Calu3 (cell line): ENCODE measurements at places on chromosomes 4 and X. TPM values are rescaled to one million over a fixed set of nuclear protein-coding genes. Genes with fewer than 3 reads are reported as not detected.

DNA sequence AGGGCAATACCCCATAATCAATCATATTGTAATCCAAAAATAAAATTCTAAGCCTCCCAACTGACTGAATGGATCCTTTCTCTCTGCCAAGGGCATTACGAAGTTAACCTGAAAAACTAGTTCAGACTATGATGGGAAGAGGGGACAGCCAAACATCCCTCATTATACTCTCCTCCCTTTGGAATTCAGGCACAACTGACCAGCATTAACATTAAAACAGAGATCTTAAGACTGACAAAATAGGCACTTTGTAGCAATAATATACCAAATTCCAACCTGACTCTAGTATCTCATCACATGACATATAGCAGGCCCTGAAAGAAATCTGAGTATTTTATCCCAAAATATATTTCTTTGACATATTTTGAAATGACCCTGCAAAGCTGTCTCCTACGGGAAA is 55.0 kb upstream of the SPP1 start:
- no peak overlapping the region for H3K27ac ChIP-seq
- no peaks in the 10 kb centered on the region for H3K36me3 ChIP-seq
- DNase-seq = no peak

- no peak for DNase-seq
- no peaks in the 10 kb centered on the region for H3K36me3 ChIP-seq
- peaks cover 31% of the 10 kb centered on the region for H3K4me1 ChIP-seq
- no peaks in the 10 kb centered on the region for H3K27me3 ChIP-seq
- no peak overlapping the region for H3K27ac ChIP-seq
- H3K4me3 ChIP-seq = no peak overlapping the region
These were observed 231.7 kb upstream of the PGRMC2 start for GRCh38 chr4:128519163-128519830.

EDNRA gene
- total RNA-seq = 0.29 and 0.71 TPM in 2 replicates

GRCh38 chr4:10596586-10597290 is 87.8 kb downstream of the CLNK start:
- no peak for DNase-seq
- H3K4me1 ChIP-seq = no peaks in the 10 kb centered on the region
- no peak overlapping the region for H3K4me3 ChIP-seq
- H3K36me3 ChIP-seq = no peaks in the 10 kb centered on the region

- H3K4me1 ChIP-seq = no peaks in the 10 kb centered on the region
- H3K27me3 ChIP-seq = peaks cover 21% of the 10 kb centered on the region
- no peak overlapping the region for H3K4me3 ChIP-seq
These were observed 124.8 kb downstream of the HMX1 start for GRCh38 chr4:8746523-8747466.

DNA sequence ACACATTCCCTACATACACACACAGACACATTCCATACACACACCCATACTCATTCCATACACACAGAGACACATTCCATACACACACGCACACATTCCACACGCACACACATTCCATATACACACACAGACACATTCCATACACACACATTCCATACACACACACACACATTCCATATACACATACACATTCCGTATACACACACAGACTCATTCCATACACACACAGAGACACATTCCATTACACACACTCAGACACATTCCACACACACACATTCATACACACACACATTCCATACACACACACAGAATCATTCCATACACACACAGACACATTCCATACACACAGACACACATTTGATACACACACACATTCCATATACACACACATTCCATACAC is 15.2 kb downstream of the LINC00632 start:
- no peaks in the 10 kb centered on the region for H3K36me3 ChIP-seq
- no peaks in the 10 kb centered on the region for H3K27me3 ChIP-seq
- H3K4me3 ChIP-seq = no peak overlapping the region
- H3K27ac ChIP-seq = no peak overlapping the region

- peak overlapping the region; percentile 39 for H3K4me3 ChIP-seq
- no peaks in the 10 kb centered on the region for H3K27me3 ChIP-seq
- no peak for DNase-seq
These were observed 65.9 kb downstream of the WWC2 start for GRCh38 chr4:183164963-183165362.

MTTP gene
- total RNA-seq = 0.22 TPM in 1 of 2 replicates, not detected in the other

- H3K4me1 ChIP-seq = no peaks in the 10 kb centered on the region
- H3K36me3 ChIP-seq = no peaks in the 10 kb centered on the region
- no peak overlapping the region for H3K27ac ChIP-seq
- H3K4me3 ChIP-seq = no peak overlapping the region
These were observed 429.9 kb downstream of the AFF2 start for GRCh38 chrX:148930206-148930729.

DNA sequence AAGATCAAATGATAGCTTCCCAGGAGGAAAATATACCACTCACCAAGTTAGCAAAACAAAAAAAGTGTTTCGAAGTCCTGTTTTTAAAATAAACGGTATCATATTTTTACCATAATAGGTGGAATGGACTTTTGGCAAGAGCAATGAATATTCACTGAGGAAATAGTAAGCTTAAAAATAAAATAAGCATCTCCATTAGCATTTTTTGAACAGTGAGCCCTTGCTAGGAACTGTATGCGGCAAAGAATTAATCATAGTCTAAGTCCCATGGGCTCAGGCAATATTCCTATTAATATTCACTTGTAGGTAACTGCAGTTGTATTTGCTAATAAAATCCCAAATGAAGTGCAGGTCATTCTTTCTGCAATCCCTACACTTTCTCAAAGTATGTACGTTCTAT is 191.7 kb upstream of the GABRA2 start:
- H3K4me3 ChIP-seq = no peak overlapping the region
- H3K36me3 ChIP-seq = no peaks in the 10 kb centered on the region
- H3K27me3 ChIP-seq = no peaks in the 10 kb centered on the region
- no peak overlapping the region for H3K27ac ChIP-seq

SLC9A6 gene
- 19.7 and 21.7 TPM in 2 replicates for total RNA-seq

PROM1 gene
- total RNA-seq = 43.8 and 73.9 TPM in 2 replicates

GRCh38 chr4:151888367-151888866 is 127.6 kb upstream of the GATB start:
- no peak overlapping the region for H3K4me3 ChIP-seq
- no peaks in the 10 kb centered on the region for H3K4me1 ChIP-seq
- no peak overlapping the region for H3K27ac ChIP-seq
- DNase-seq = no peak
- no peaks in the 10 kb centered on the region for H3K36me3 ChIP-seq

PKD2 gene
- total RNA-seq = 30.4 and 31.6 TPM in 2 replicates

- no peaks in the 10 kb centered on the region for H3K4me1 ChIP-seq
- no peak overlapping the region for H3K4me3 ChIP-seq
- DNase-seq = no peak
- H3K27ac ChIP-seq = no peak overlapping the region
These were observed 195.9 kb downstream of the OR13H1 start for GRCh38 chrX:131739823-131740222.

DNA sequence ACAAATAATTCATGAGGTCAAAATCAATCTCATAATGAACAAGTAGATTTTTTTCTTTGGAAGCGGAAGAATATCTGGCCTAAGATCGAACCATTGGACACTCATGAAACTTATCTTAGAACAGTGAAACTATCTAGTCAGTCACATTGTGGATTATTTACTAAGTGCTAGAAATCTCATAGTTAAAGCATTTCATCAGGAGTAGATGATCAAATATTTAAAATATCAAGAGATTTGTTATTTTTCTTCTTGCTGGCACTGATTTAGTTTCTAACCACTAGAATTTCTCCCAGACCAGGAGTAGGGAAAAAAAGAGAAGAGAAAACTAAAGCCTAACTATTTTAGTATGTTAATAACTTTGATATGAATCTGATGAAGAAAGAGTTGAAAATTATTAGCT is 105.5 kb downstream of the SHROOM3 start:
- no peak for DNase-seq
- no peaks in the 10 kb centered on the region for H3K36me3 ChIP-seq
- H3K27ac ChIP-seq = no peak overlapping the region
- H3K4me3 ChIP-seq = no peak overlapping the region

DNA sequence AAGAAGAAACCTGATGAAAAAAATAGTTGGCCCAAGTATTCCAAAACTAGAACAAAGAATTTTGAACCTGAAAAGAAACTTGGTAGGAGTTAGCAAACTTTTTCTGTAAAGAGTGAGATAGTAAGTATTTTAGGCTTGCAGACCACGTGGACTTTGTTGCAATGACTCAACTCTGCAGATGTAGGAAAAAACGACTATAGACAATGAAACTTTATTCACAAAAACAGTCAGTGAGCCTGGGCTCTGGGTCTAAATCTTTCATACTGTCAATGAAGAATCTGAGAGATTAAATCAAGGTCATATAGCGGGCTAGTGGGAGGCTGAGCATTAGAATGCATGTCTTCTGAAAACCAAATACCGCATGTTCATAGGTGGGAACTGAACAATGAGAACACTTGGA is 23.0 kb downstream of the SH3D19 start:
- no peak overlapping the region for H3K4me3 ChIP-seq
- H3K27ac ChIP-seq = no peak overlapping the region
- H3K27me3 ChIP-seq = no peaks in the 10 kb centered on the region
- no peaks in the 10 kb centered on the region for H3K36me3 ChIP-seq
- H3K4me1 ChIP-seq = no peaks in the 10 kb centered on the region
- no peak for DNase-seq

CYLC1 gene
- total RNA-seq = not detected in 2 replicates

- H3K36me3 ChIP-seq = no peaks in the 10 kb centered on the region
- no peaks in the 10 kb centered on the region for H3K27me3 ChIP-seq
- H3K4me3 ChIP-seq = no peak overlapping the region
These were observed 177.3 kb downstream of the PABPC4L start for GRCh38 chr4:134024251-134024650.

STOX2 gene
- total RNA-seq = 7.1 and 10.0 TPM in 2 replicates

- no peak overlapping the region for H3K4me3 ChIP-seq
- no peaks in the 10 kb centered on the region for H3K36me3 ChIP-seq
- H3K27ac ChIP-seq = no peak overlapping the region
- H3K27me3 ChIP-seq = peaks cover 12% of the 10 kb centered on the region
- no peak for DNase-seq
These were observed 169.4 kb downstream of the RNF150 start for GRCh38 chr4:140963883-140964282.

- no peaks in the 10 kb centered on the region for H3K27me3 ChIP-seq
- H3K4me1 ChIP-seq = peaks cover 14% of the 10 kb centered on the region
- H3K36me3 ChIP-seq = peaks cover 1% of the 10 kb centered on the region
- DNase-seq = no peak
- H3K27ac ChIP-seq = no peak overlapping the region
- H3K4me3 ChIP-seq = no peak overlapping the region
These were observed 189.5 kb downstream of the APBB2 start for GRCh38 chr4:41024556-41025491.

- no peak for DNase-seq
- no peaks in the 10 kb centered on the region for H3K27me3 ChIP-seq
- no peak overlapping the region for H3K27ac ChIP-seq
- no peaks in the 10 kb centered on the region for H3K36me3 ChIP-seq
- no peaks in the 10 kb centered on the region for H3K4me1 ChIP-seq
- H3K4me3 ChIP-seq = no peak overlapping the region
These were observed 106.6 kb upstream of the NRK start for GRCh38 chrX:105715746-105716145.

TLR6 gene
- 0.68 and 0.73 TPM in 2 replicates for total RNA-seq

- H3K4me3 ChIP-seq = no peak overlapping the region
- no peaks in the 10 kb centered on the region for H3K4me1 ChIP-seq
- no peaks in the 10 kb centered on the region for H3K36me3 ChIP-seq
- H3K27ac ChIP-seq = no peak overlapping the region
- no peak for DNase-seq
- no peaks in the 10 kb centered on the region for H3K27me3 ChIP-seq
These were observed 108.0 kb downstream of the SLIT2 start for GRCh38 chr4:20359692-20360091.

DNA sequence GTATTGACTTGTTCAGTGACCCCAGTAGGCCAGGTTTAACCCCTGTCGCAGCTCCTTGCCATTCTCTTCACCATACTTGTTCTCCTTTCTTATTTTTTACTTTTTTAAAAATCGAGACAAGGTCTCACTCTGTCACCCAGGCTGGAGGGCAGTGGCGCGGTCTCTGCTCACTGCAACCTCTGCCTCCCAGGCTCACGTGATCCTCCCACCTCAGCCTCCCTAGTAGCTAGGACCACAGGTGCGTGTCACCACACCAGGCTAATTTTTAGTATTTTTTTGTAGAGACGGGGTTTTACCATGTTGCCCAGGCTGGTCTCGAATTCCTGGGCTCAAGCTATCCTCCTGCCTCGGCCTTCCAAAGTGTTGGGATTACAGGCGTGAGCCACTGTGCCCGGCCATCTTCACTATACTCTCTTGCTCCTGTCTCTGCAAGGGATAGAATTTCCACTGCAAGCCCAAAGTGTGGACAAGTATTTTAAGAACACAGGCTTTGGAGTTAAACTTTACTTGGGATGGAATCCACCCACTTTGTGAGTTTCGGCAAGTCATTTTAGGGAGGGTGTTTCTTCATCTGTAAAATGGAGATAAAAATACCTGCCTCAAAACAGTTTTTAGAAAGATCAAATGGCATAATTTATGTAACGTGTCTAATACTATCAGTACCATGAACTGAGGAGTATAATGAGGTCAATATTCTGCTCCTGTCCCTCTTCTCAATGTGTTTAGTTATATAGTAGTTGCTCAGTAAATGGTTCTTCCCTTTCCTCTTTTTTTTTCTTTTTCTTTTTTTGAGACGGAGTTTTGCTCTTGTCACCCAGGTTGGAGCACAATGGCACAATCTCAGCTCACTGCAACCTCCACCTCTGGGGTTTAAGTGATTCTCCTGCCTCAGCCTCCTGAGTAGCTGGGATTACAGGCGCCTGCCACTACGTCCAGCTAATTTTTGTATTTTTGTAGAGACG is 973 bp downstream of the YIPF6 start:
- H3K4me3 ChIP-seq = peak overlapping the region; percentile 88
- no peaks in the 10 kb centered on the region for H3K27me3 ChIP-seq
- DNase-seq = no peak
- peak overlapping the region; percentile 99 for H3K27ac ChIP-seq
- peaks cover 6% of the 10 kb centered on the region for H3K4me1 ChIP-seq
- peaks cover 31% of the 10 kb centered on the region for H3K36me3 ChIP-seq

GRCh38 chr4:152090543-152090942 is 329.7 kb upstream of the GATB start:
- no peak overlapping the region for H3K4me3 ChIP-seq
- H3K4me1 ChIP-seq = no peaks in the 10 kb centered on the region
- no peaks in the 10 kb centered on the region for H3K36me3 ChIP-seq

- H3K27me3 ChIP-seq = peaks cover 31% of the 10 kb centered on the region
- H3K27ac ChIP-seq = no peak overlapping the region
- H3K36me3 ChIP-seq = no peaks in the 10 kb centered on the region
- H3K4me3 ChIP-seq = no peak overlapping the region
- no peaks in the 10 kb centered on the region for H3K4me1 ChIP-seq
These were observed 642.0 kb downstream of the MID1IP1 start for GRCh38 chrX:39443240-39443639.

- H3K27me3 ChIP-seq = no peaks in the 10 kb centered on the region
- H3K27ac ChIP-seq = no peak overlapping the region
- DNase-seq = no peak
- no peaks in the 10 kb centered on the region for H3K36me3 ChIP-seq
- no peaks in the 10 kb centered on the region for H3K4me1 ChIP-seq
- no peak overlapping the region for H3K4me3 ChIP-seq
These were observed 76.6 kb upstream of the CXXC4 start for GRCh38 chr4:104571341-104571740.

XAGE2 gene
- not detected in 2 replicates for total RNA-seq
